Urinary bladder (tissue), 4 donors: ENCODE measurements at places on chromosomes 2 and 18. TPM values are rescaled to one million over a fixed set of nuclear protein-coding genes. Genes with fewer than 3 reads are reported as not detected.

The AGXT gene
- polyA plus RNA-seq: 0.49 TPM

The UGT1A8 gene
- polyA plus RNA-seq: 0.56 TPM

- no peak for DNase-seq
Measured at GRCh38 chr2:188835006-188835405, 139.2 kb upstream of the COL3A1 start.

DNA sequence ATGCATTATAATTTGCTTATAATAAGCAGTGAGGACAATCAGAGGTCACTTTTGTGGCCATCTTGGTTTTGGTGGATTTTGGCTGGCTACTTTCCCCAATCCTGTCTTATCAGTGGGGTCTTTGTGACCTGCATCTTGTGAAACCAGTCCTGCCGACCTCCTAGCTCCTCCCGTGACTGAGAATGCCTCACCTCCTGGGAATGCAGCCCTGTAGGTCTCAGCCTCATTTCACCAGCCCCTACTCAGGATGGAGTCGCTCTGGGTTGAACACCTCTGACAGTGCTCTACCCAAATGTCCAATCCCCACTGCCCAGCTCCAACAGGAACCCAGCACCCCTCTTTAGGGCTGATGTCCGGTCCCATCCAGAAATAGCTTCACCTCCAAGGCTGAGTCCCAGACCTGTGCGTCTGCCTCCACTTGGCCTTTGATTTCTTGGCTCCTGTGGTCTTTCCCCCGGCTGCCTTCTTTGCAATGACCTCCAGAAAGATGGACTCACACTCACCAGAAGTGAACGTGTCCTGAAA is 31.3 kb upstream of the PXDN start:
- DNase-seq: no peak

DNA sequence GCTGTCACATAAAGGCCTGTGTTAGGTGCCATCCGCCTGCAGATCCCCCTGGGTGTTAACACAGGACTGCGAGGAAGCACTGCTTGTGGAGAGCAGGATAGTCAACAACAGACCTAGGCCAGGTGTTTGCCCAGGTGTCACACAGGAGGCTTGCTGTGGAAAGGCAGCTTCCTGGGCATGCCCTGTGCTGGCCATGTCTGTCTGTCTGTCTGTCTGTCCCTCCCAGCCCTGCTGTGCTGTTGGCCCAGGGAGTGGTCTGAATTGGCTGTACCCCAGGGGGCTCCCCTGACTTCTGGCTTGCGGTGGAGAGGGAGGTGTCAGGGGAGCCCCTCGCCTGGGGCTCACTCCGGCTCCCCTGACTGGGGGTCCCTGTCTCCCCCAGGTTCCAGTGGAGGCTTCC is 53.2 kb downstream of the SH3BP4 start:
- DNase-seq: no peak

- no peak for DNase-seq
Measured at GRCh38 chr2:112995346-112995920, 9.8 kb upstream of the IL36A start.

GRCh38 chr2:31296641-31297287 is 62.8 kb downstream of the EHD3 start:
- DNase-seq: no peak
